ENCODE measurements at places on chromosomes 4 and X. TPM values are rescaled to one million over a fixed set of nuclear protein-coding genes. Genes with fewer than 3 reads are reported as not detected.

MCF2 gene
- total RNA-seq: 0.15 TPM

TCP11X2 gene
- not detected for total RNA-seq

GAGE12E gene
- not detected for total RNA-seq

PAGE5 gene
- total RNA-seq: not detected

DCAF4L1 gene
- total RNA-seq: under 0.01 TPM

CENPE gene
- total RNA-seq: 1.7 TPM

CPZ gene
- total RNA-seq: 0.58 TPM

HSD17B13 gene
- total RNA-seq: 0.15 TPM

PRKG2 gene
- 23.3 TPM for total RNA-seq

POLN gene
- total RNA-seq: 5.3 TPM

TAF7L gene
- total RNA-seq: 0.58 TPM

LYAR gene
- 10.6 TPM for total RNA-seq

SPOCK3 gene
- 0.17 TPM for total RNA-seq

NUDT10 gene
- total RNA-seq: 5.2 TPM

CISD2 gene
- total RNA-seq: 26.8 TPM

TKTL2 gene
- not detected for total RNA-seq

RAB39B gene
- 1.7 TPM for total RNA-seq

KCNIP4 gene
- total RNA-seq: not detected

FRMD7 gene
- not detected for total RNA-seq

SPANXB1 gene
- not detected for total RNA-seq

TLR10 gene
- total RNA-seq: 0.15 TPM

GLUD2 gene
- 2.2 TPM for total RNA-seq

DMD gene
- 3.9 TPM for total RNA-seq

ZFP92 gene
- total RNA-seq: under 0.01 TPM

ZMAT1 gene
- 0.17 TPM for total RNA-seq

UGT8 gene
- 0.17 TPM for total RNA-seq

IL2RG gene
- total RNA-seq: not detected

NSUN7 gene
- total RNA-seq: not detected

PAGE2B gene
- total RNA-seq: not detected

TCEAL1 gene
- total RNA-seq: 30.8 TPM

PAK3 gene
- 1.2 TPM for total RNA-seq

RBMX gene
- 305 TPM for total RNA-seq

UCHL1 gene
- total RNA-seq: 500 TPM

WAS gene
- 0.17 TPM for total RNA-seq

UGT2A3 gene
- total RNA-seq: not detected

ABRAXAS1 gene
- total RNA-seq: 23.8 TPM

RTL3 gene
- 0.29 TPM for total RNA-seq

RNF212 gene
- 4.6 TPM for total RNA-seq

VCX gene
- not detected for total RNA-seq

PLK4 gene
- total RNA-seq: 0.66 TPM

FGF2 gene
- total RNA-seq: 30.8 TPM

GLOD5 gene
- not detected for total RNA-seq

L1CAM gene
- 1.2 TPM for total RNA-seq

Measured in smooth muscle cell of trachea (primary cell).